ENCODE measurements at places on chromosomes 5 and 9. TPM values are rescaled to one million over a fixed set of nuclear protein-coding genes. Genes with fewer than 3 reads are reported as not detected.

- no peaks in the 10 kb centered on the region for H3K27me3 ChIP-seq
- DNase-seq, result no peak
- no peak overlapping the region for H3K4me3 ChIP-seq
These were observed 163.1 kb upstream of the TLE4 start for GRCh38 chr9:79408617-79409016.

DNA sequence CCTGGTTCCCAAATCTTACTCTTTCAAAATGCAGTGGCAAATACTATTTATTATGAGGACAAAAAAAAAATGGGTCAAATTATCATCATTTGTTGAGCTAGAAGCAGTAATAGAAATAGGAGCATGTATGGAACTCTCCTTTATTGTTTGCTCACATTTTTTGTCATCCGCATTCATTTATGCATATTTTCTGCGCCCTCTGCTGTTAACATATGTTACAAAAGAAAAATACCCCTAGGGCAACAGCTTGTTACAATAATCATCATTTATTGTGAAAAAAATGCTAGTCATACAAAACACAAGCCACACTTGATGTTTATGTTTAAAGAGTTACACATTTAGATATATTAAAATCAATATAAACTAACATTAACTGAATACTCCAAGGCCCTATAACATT is 328.2 kb downstream of the TUSC1 start:
- no peaks in the 10 kb centered on the region for H3K4me1 ChIP-seq
- H3K4me3 ChIP-seq, result no peak overlapping the region
- H3K27me3 ChIP-seq, result no peaks in the 10 kb centered on the region
- no peak for DNase-seq

DNA sequence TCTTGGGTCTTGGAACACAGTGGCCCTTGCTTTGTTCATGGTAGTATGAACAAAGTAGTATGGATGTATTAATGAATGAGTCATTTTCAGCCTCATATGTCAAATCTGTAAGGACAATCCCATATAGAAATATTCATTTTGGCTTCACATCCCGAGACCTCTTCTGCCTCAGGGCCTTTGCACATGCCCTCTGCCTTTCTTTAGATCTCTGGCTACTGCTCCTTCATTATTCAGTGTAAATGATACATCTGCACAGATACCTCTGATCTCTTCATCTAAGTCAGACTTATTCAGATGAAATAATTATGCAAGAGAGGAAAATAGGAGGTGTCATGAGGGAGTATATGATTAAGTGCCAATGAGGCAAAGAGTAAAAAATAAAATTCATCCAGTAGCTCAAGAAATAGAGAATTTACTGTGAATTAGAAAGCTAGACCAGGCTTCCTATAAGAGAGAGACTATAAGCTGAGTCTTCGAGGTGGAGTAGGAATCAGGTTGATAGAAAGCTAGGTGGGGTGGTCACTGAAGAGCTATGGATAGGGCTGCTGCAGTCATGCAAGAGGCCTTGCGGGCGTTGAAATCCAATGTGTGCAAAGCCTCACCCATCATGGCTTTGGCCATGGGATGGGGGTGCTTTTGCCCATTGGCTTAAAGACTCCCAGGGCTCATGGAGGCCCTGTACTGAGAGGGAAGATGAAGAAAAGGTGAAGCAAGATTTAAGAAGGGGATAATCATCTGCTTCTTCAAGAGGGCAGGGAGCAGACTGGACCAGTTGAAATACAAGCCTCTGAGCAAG is 3.7 kb upstream of the TTLL11 start:
- H3K27me3 ChIP-seq, result peaks cover 8% of the 10 kb centered on the region
- no peak overlapping the region for H3K27ac ChIP-seq
- H3K4me1 ChIP-seq, result peaks cover 14% of the 10 kb centered on the region
- no peak for DNase-seq

- H3K27me3 ChIP-seq, result no peaks in the 10 kb centered on the region
- no peak overlapping the region for H3K27ac ChIP-seq
- no peak overlapping the region for H3K4me3 ChIP-seq
- no peak for DNase-seq
- H3K36me3 ChIP-seq, result no peaks in the 10 kb centered on the region
These were observed 284.5 kb downstream of the SH3GL2 start for GRCh38 chr9:17863213-17863883.

- H3K27ac ChIP-seq, result no peak overlapping the region
- no peaks in the 10 kb centered on the region for H3K4me1 ChIP-seq
- DNase-seq, result no peak
- H3K36me3 ChIP-seq, result no peaks in the 10 kb centered on the region
- no peaks in the 10 kb centered on the region for H3K27me3 ChIP-seq
These were observed 86.7 kb upstream of the NFIB start for GRCh38 chr9:14400658-14400995.

DNA sequence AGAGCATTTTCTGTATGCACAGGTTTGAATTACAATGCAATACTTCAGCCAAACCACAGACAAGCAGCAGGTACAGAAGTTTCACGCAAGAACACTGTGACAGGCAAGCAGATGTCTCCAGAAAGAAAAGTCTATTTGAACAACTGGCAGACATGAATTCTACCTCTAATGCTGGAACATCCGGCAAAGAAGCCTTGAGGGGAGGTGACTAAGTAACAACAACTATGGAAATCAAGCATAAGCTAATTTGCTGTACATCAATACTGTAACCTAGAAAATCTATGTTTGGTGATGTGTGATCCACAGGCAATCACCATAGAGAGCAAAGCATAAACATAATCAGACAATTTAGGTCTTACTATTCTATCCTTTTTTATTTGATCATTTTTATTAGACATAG is 65.5 kb downstream of the PLK2 start:
- H3K4me3 ChIP-seq, result no peak overlapping the region
- no peaks in the 10 kb centered on the region for H3K36me3 ChIP-seq
- H3K27ac ChIP-seq, result no peak overlapping the region
- no peak for DNase-seq
- no peaks in the 10 kb centered on the region for H3K4me1 ChIP-seq

DNA sequence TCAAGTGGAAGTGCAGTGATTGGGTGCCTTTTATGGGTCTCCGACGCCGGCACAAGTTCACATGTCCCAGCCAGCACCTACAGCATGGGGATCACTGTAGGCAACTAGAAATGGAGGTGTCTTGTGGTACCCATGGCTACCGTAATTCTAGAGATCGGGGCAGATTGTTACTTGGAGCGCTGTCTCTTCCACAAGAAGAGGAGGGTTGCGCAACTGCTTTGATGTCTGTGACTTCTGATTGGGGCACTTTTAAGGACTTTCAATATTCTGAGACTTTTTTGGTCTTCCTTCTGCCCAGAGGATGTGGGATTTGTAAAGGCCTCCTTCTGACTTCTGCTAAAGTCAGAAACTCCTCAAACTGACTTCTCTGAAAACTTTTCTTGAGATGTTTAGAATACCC is 41.9 kb downstream of the GLRX start:
- no peaks in the 10 kb centered on the region for H3K36me3 ChIP-seq
- no peak overlapping the region for H3K4me3 ChIP-seq
- H3K27ac ChIP-seq, result no peak overlapping the region
- peaks cover 2% of the 10 kb centered on the region for H3K27me3 ChIP-seq

DNA sequence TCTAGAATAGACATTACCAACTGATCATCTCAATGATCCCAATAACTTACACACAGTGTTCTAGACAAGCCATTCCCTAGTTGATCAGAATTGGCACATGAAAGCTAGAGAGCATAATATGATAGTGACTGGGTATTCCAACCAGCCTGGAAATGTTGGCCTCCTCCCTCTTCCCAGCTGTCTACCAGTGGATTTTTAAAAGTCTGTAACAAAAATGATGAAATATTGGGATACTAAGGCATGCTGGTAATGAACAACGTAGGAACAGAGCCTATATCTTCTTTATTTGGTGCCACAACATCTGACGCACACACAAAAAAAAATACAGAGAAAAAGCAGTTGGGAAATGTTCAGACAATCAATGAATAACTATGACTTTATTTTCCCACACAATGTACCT is 34.8 kb downstream of the TRIM32 start:
- peaks cover 4% of the 10 kb centered on the region for H3K4me1 ChIP-seq
- no peak overlapping the region for H3K27ac ChIP-seq
- no peak for DNase-seq
- peaks cover 4% of the 10 kb centered on the region for H3K27me3 ChIP-seq

DNA sequence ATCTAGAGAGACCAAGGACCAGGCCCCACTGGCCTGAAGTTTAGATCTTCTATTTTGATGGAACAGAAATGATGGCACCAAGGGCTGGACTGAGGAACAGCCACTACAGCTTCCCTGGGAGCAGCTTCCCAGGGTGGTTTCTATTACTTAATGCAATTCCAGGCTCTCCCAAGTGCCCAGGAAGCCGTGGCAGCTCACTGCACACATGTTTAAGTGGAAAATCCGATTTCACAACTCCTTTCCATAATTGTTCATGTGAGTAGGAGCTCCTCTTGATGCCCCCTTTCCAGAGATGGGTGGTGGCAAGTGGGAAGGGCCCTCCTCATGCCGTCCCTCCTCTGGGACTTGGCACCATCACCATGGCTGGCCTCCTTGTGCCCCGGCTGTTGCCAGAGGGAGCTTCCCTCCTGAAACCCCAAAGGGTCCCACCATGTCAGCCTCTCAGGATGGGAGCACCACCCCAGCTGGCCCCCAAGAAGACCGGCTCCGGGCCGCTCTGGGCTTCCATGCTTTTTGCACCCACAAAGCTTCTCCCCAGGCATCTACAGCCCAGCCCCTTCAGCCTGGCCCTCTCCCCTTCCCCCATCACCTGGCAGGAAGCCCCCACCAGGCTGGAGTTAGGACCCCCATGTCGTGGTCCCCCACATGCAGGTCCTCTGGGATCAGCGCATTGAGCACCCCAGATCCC is 9.1 kb upstream of the UBAC1 start:
- H3K36me3 ChIP-seq, result no peaks in the 10 kb centered on the region
- H3K4me3 ChIP-seq, result no peak overlapping the region
- H3K27me3 ChIP-seq, result peaks cover 2% of the 10 kb centered on the region

- no peaks in the 10 kb centered on the region for H3K27me3 ChIP-seq
- H3K36me3 ChIP-seq, result no peaks in the 10 kb centered on the region
- H3K4me1 ChIP-seq, result peaks cover 2% of the 10 kb centered on the region
- no peak overlapping the region for H3K4me3 ChIP-seq
- H3K27ac ChIP-seq, result no peak overlapping the region
These were observed 52.2 kb downstream of the SLC36A1 start for GRCh38 chr5:151499501-151500035.

- peaks cover 46% of the 10 kb centered on the region for H3K36me3 ChIP-seq
- no peak for DNase-seq
- H3K27me3 ChIP-seq, result no peaks in the 10 kb centered on the region
- no peak overlapping the region for H3K27ac ChIP-seq
- no peak overlapping the region for H3K4me3 ChIP-seq
These were observed 66.4 kb downstream of the ELL2 start for GRCh38 chr5:95895251-95895650.

- DNase-seq, result no peak
- no peaks in the 10 kb centered on the region for H3K36me3 ChIP-seq
- no peak overlapping the region for H3K27ac ChIP-seq
- no peak overlapping the region for H3K4me3 ChIP-seq
These were observed 15.0 kb upstream of the ADRA1B start for GRCh38 chr5:159901308-159901707.

DNA sequence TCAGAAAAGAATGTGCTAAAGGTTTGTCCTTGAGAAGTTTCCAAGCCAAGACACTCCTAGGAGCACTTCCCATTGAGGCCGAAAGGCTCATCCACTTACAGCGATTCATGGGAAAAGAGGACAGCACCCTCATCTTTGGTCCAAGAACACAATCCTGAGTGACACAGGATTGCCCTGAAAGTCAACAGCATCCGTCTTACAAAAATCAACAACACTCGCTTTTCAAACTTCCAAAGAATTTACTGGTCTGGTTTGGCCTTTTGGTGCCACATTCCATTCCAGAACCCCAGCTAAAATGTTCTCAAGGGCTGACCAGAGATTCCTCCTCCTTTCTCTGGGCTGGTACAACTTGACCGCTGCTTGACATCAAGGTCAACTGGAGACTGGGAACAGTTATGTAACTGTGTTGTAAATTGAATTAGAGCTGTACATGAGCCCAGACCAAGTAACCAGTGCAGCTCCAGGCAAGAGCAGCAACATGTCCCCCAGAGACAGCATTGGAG is 415.8 kb upstream of the PIK3R1 start:
- no peak overlapping the region for H3K4me3 ChIP-seq
- H3K27ac ChIP-seq, result no peak overlapping the region

GRCh38 chr5:171990713-171991015 is 15.8 kb downstream of the FBXW11 start:
- H3K4me1 ChIP-seq, result peaks cover 43% of the 10 kb centered on the region
- H3K36me3 ChIP-seq, result peaks cover 61% of the 10 kb centered on the region
- no peak overlapping the region for H3K27ac ChIP-seq
- no peak overlapping the region for H3K4me3 ChIP-seq

Gene ARL14EPL
- not detected for total RNA-seq

Gene ECM2
- total RNA-seq, result not detected

Gene SGTB
- total RNA-seq, result 18.5 TPM

Gene FASTKD3
- total RNA-seq, result 10.6 TPM

Gene ADAMTSL1
- not detected for total RNA-seq

Gene PCDHGB3
- total RNA-seq, result 0.07 TPM

Gene ARL10
- total RNA-seq, result 17.0 TPM

All from activated CD8-positive, alpha-beta T cell treated with anti-CD3 and anti-CD28 coated beads for 36 hours (primary cell).